Chondrocyte (in vitro differentiated cells): ENCODE measurements at places on chromosomes 6 and 20. TPM values are rescaled to one million over a fixed set of nuclear protein-coding genes. Genes with fewer than 3 reads are reported as not detected.

GRCh38 chr6:26502165-26502564, 2.1 kb downstream of the BTN1A1 start:
- DNase-seq: no peak

GRCh38 chr6:160393891-160394653, 45.9 kb downstream of the SLC22A3 start:
- DNase-seq: no peak

DNA sequence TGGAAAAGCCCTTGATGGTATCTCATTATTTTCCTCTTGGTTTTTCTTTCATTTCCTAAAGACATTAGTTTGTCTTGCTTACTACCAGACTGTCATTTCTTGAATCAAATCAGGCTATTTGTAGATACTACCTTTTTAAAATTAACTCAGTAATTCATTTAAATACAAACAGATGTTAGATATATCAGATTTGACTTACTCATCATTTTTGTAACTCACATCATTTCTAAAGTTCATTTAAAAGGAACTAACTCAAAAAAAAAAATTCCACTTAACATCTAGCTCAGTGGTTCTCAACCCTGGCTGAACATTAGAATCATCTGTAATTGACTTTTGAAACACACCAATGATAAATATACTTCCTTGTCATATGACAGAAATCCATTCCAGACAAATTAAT, 48.2 kb upstream of the TINAG start:
- no peak for DNase-seq

DNA sequence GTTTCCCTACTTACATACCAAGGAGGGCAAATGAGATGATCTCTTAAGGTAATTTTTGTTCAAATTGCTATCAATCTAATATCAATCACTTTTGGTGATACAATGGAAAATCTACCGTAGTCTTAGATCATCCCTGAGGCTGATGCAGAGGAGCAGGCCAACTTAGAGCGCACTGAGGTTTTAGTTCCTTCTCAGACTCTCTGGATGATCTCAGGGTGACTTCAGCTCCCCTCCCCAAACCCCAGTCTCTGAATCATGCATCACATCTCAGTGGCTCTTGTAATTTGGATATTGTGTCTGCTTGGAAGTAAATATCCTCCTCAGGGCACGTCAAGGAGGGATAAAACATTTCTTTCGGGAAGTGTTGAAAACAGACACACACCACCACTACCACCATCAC, 5.9 kb downstream of the TUBB2B start:
- DNase-seq: no peak

DNA sequence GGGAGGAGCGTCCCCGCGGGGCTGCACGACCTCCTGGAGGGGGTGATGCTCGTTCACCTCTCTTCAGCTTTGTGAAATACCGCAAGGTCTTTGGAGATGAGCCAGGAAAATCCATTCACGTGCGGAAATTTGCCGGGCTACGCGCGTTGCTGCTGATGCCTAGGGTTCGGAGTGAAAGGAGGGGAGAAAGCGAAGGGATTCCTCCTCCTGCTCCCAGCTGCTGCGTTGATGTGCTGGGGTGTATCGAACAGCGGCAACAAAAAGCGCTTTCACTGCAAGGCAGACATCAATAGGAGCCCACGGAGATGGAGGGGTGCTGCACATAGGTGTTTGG, 391 bp upstream of the B3GAT2 start:
- no peak for DNase-seq

GRCh38 chr6:36955136-36955535, 598 bp downstream of the PI16 start:
- no peak for DNase-seq

DNA sequence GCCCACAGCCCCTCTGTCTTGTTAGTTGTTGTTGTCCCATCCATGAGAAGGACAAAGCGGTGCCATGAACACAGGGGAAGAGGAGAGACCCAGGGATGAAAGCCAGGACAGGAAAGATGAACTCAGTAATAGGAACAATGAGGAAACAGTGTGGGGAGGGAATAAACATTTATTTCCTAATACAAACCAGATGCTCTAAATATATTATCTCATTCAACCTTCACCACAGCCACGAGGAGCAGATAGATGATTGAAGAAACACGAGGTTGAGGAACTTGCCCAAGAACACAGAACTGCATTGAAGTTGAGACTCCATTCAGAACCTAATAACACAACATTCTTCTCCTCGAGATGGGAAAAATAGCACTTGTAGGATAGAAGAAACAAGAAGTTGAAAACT, 53.0 kb upstream of the AIG1 start:
- DNase-seq: no peak

DNA sequence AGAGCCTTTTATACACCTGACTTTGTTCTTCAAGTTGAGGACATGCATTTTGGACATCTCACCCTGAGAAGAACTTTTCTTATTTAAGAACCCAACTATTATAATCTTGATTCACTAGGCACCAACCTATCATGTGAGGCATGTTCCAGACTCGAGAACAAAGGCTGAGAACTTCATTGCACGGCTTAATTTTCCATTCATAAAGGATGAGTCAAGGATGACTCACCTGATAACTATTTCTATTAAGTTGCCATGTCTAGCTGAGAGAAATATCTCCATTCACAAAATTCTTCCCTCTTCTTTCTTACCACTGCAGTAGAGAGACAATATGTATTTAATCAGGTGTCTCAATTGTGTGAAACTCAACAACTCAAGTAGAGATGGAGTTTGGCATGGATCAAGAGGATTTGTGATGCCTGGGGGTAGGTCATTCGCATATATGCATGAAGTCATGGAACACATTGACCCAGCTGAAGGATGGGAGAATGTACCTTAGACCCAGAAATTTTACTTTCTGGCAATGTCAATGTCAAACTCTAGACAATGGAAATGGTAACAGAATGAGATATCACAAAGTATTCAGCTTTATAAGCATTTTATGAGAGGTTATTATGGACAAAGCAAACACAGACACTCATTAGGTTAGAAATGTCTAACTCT, 208.7 kb upstream of the PRND start:
- DNase-seq: no peak

GRCh38 chr6:27332692-27333641, 20.9 kb upstream of the POM121L2 start:
- no peak for DNase-seq

DNA sequence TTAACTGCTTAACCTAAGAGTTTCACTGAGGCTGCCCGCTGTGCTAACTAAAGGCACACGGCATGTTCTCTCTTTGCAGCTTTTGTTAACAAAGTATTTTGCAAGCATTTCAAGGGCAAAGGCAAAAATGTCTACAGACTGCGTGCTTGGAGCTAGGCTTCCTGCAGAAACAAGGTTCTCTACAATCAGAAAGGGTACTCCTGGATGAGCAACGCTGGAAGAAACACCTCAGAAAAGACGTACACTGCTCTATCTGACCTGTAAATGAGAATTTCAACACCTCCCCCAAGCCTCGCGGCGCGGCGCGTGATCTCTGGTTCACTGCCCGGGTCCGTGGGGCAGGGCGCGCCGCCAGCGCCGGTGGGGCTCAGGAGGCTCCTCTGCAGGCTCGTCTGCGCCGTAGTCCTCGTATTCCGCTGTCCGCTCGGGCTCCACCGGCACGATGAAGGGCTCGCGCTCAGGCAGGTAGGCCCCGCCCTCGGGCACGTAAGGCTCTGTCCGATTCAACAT, 120.9 kb downstream of the COL12A1 start:
- peak; percentile 90 for DNase-seq

DNA sequence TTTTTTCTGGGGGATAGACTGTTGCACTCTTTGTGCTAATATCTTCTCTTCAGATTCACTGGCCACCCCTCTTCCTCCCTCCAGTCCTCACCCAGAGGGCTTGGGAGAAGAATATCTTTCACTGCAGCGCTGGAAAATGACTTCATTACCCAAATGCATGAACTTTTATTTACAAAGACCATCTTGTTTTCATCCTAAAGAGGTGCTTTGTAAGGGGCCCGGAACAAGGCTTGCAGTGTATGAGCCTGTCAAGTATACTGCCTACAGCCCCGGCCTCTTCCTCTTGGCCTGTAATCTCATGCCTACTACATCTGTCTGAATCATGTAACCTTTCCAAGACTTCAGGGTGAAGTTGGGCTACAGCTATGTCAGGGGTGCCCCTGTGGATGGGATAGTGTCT, 554 bp upstream of the LAMA4 start:
- DNase-seq: no peak

DNA sequence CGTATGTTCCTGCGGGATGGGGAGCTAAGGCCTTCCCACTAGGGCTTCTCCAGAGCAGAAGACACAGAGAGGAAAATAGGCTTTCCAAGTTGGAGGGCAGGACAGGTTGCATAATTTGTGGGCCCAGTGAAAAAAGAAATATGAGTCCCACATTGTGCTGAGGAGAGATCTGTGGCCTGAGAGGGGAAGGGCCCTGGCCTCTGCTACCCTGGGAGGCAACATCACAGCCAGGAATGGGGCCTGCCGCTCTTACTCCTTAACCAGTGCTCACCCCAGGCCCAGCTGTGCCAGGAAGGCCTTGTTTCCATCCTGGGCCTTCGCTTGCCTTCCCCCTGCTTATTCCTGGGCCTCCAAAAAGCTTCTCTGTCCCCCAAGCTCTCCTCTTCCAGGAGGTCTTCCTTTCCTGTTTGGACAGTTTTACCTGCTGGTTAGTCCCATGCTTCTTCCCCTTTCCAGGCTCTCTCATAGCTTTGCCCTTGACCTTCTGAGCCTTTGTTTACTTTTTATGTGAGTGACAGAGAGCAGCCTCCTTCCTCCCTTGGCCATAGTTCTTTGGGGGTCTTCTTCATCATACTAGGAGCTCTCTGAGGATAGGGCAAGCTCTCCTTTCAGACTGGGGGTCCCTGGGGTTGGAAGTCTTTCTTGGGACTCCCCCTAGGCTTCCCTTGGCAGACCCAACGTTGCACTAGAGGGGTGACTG, 26.2 kb upstream of the VEGFA start:
- peak; percentile 39 for DNase-seq

GRCh38 chr6:161318456-161318855, 44.6 kb upstream of the AGPAT4 start:
- no peak for DNase-seq

GRCh38 chr6:111566873-111567517, 38.7 kb downstream of the TRAF3IP2 start:
- DNase-seq: no peak

- no peak for DNase-seq
Measured at GRCh38 chr20:33568378-33568777, 78.5 kb downstream of the CBFA2T2 start.

- no peak for DNase-seq
Measured at GRCh38 chr6:159557031-159557430, 136.0 kb downstream of the SOD2 start.

DNA sequence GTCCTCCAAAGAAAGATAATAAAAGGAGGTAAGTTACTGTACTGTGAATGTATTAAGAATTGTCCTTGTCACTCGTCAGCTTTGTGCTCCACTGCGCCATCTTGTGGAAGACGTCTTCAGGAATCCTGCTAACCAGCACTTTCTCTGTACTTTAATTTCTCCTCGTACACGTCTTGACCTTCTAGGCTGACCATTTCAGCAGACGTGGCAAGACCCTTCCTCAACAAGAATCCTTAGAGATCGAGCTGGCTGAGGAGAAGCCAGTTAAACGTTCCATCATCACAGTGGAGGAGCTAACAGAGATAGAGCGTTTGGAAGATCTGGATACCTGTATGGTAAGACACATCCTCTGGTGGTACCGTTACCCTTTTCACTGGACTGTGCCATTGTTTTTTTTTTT, 95.5 kb upstream of the SCGN start:
- no peak for DNase-seq

GRCh38 chr6:105014448-105014847, 57.5 kb downstream of the LIN28B start:
- DNase-seq: no peak

- no peak for DNase-seq
Measured at GRCh38 chr6:155274533-155274932, 10.7 kb downstream of the CLDN20 start.

DNA sequence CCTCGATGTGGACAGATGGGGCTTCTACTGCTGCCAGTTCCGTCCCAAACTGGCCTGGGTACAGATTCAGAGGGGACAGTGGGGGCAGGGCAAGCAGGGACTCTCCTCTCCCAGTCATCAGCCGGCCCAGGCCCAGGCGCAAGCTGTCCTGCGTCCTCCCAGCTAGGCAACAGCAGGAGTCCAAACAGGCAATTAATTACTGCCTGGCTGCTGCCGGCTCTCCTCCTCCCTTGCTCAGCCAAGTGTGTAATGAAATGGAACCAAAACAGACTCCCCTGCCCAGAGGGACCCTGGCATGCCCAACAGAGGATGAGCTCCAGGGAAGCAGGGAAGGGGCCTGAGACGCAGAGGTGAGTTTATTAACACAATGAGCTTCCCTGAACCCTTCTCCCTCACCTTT, 17.8 kb upstream of the SLC32A1 start:
- DNase-seq: no peak

DNA sequence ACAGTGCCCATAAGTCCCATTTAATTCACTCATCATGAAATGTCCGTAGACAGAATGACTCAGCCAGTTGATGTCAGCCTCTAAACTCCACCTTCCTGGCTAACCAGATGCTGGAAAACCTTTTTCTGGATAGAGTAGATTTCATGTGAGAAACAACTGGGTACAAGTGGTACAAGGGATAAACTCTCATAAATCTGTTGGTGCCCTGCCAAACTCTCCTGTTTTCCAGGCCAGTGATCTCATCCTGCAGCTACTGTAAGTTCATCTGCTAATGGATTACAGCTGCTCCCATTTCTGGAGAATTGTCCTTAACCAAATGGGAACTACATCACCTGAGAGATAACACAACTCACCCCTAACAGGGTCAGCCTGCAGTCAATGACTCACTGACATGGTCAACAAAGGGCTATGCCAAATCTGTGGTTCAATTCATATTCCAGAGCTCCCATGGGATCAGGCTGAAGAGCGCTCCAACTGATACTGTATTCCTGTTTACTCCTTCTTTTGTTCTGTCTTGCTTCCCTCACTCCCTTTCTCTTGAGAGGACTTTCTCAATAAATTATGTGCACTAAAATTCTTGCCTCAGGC, 210.1 kb upstream of the HDDC2 start:
- DNase-seq: no peak

DNA sequence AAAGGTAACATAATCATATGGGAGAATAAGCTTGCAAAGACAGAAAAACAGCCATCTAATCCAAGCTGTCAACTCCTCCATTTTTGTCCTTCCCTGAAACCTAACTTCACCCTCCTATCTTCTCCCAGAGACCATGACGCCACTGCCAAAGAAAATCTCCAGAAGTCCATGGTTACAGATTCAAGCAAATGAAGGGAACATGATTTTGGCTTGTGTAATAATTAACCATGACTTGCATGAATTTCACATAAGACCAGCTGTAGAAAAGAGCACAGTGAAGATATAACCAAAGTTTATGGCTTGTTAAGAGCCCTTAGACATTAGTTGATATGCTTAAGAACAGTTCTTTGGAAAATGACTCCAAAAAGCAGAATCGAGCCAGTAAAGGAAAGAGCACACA, 342.1 kb upstream of the NRSN1 start:
- DNase-seq: no peak

The SLC17A1 gene
- not detected in 3 replicates for total RNA-seq

The FNDC1 gene
- total RNA-seq: 10.5 to 13.8 TPM (median 12.8 TPM) in 3 replicates

The PNLDC1 gene
- not detected in 3 replicates for total RNA-seq

The PKIB gene
- total RNA-seq: 42.1 to 50.9 TPM (median 44.3 TPM) in 3 replicates

The LINC00237 gene
- total RNA-seq: not detected in 3 replicates

The GPSM3 gene
- 3.6 to 5.6 TPM (median 5.4 TPM) in 3 replicates for total RNA-seq

The TFAP2B gene
- total RNA-seq: 6.4 to 16.7 TPM (median 14.8 TPM) in 3 replicates

The TRDN gene
- not detected in 3 replicates for total RNA-seq

The KIF13A gene
- 39.5 to 51.9 TPM (median 49.7 TPM) in 3 replicates for total RNA-seq

The ADTRP gene
- 0.35 to 1.3 TPM (median 0.77 TPM) in 3 replicates for total RNA-seq

The SDHAF4 gene
- 9.0 to 10.4 TPM (median 9.4 TPM) in 3 replicates for total RNA-seq
